GM23338 (cell line): ENCODE measurements at places on chromosomes 13 and 19. TPM values are rescaled to one million over a fixed set of nuclear protein-coding genes. Genes with fewer than 3 reads are reported as not detected.

Gene CCDC70
- not detected in 2 replicates for polyA plus RNA-seq

Gene FAM216B
- polyA plus RNA-seq, result 0.06 TPM in 1 of 2 replicates, not detected in the other

Gene CYP2A7
- not detected in 2 replicates for polyA plus RNA-seq

Gene TPRX1
- 0.14 TPM in 1 of 2 replicates, not detected in the other for polyA plus RNA-seq

GRCh38 chr19:58453743-58454142 is 2.3 kb downstream of the ZNF324B start:
- no peaks in the 10 kb centered on the region; the same call in 1 of the 2 replicates for H3K4me1 ChIP-seq
- peaks cover 20% of the 10 kb centered on the region for H3K27me3 ChIP-seq
- no peak for DNase-seq

Gene CATSPERD
- polyA plus RNA-seq, result 0.56 TPM in 1 of 2 replicates, not detected in the other
